ENCODE measurements at places on chromosomes 1 and 21.

DNA sequence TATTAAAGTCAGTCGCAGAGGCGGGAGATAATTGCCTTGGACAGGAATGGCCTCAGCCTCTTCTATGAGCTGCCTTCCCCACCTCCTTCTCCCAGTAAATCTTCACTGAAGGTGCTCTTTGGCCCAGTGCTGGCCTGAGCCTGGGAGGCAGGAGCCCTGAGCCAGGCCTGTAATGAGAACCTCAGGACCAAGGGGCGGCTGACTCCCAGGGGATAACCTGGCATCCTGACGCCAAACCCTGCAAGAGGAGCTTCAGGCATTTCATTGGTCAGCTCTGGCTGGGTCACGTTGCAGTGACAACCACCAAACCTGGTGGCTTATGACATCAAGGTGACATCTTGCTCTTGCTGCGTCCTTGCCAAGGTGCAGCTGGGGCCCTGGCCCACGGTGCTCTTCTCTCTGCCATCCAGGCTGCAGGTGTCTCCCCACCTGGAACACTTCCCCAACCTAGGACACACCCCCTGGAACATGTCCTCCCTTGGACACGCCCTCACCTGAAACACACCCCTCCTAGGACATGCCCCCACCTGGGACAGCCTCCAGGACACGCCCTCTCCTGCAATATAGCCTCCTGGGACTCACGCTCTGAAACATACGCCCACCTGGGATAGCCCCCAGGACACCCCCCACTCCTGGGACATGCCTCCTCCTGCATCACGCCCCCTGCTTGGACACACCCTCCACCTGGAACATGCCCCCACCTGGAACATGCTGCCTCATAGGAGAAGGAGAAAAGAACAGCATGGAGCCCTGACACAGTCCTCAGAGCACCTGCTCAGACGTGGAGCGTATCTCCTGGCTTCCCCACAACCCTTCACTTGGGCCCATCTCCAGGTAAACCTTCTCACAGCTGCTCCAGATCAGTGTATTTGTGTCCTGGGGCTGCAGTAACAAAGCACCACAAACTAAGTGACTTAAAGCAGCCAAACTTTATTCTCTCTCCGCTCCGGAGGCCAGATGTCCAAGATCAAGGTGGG, 333.6 kb downstream of the NPHP4 start:
- no peak for DNase-seq

DNA sequence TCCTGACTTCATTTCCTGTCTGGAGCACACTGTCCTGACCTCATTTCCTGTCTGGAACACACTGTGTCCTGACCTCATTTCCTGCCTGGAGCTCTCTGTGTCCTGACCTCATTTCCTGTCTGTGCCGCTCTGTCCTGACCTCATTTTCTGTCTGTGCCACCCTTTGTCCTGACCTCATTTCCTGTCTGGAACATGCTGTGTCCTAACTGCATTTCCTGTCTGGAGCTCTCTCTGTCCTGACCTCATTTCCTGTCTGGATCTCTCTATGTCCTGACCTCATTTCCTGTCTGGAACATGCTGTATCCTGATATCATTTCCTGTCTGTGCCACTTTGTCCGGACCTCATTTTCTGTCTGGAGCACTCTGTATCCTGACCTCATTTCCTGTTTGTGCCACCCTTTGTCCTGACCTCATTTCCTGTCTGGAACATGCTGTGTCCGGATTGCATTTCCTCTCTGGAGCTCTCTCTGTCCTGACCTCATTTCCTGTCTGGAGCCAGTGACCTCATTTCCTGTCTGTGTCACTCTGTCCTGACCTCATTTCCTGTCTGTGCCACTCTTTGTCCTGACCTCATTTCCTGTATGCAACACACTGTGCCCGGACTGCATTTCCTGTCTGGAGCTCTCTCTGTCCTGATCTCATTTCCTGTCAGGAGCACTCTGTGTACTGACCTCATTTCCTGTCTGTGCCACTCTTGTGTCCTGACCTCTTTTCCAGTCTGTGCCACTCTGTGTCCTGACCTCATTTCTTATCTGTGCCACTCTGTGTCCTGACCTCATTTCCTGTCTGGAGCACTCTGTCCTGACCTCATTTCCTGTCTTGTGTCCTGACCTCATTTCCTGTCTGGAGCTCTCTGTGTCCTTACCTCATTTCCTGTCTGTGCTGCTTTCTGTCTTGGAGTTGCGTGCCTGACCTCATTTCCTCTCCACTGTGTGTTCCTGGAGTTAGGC, 27.6 kb downstream of the SKI start:
- DNase-seq: peak; percentile 62

- no peak for DNase-seq
Measured at GRCh38 chr1:186636786-186637185, 43.4 kb downstream of the PTGS2 start.

GRCh38 chr21:42081931-42082381, 10.8 kb downstream of the UMODL1 start:
- no peak for DNase-seq

GRCh38 chr1:154733621-154734020, 125.6 kb upstream of the ADAR start:
- DNase-seq: no peak

DNA sequence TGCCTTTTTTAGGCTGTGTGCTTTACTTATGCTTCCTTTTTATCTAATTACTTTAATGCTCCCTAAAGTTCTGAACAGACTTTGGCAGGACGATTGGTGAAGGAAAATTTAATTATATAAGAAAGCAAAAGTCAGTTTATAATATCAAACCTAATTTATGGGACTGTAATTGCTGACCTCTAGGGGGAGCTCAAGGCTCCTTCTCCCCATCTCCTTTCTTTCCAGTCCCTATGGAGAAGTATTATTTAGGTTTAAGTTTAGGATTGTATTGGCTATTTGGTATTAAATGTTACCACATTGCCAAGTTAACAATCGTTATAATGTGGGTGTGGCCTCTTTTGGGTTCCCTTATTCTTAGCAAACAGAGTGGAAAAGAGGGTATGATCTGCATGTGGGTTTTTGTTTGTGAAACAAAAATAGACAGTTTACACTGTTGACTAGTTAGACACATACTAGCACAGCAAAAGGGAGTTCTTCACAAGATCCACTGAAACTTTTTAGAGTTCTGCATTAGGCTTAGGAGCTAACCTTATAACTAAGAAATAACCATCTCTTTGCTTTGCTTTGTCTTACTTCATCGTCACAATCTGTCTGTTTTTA, 48.2 kb upstream of the TNFSF4 start:
- no peak for DNase-seq
